ENCODE measurements at places on chromosomes 3 and 15.

GRCh38 chr15:74785194-74786032 lies 3.5 kb downstream of the CSK start:
- DNase-seq, result no peak

DNA sequence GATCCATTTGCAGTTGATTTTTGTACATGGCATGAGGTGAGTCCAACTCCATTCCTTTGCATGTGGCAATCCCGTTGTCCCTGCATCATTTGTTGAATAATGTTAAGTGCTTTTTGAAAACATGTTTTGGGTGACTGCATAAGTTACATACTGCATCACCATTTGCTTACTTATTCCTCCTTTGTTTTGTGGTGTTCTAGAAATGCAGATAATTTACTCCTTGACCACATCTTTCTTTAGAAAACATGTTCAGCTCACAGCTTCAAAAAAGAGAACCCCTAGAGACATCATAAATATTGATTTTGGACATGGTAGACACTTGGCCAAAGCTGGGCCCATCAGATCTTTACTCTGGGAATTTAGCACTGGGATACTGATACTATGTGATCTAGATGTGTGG lies 135.3 kb upstream of the DAZL start:
- DNase-seq, result no peak

GRCh38 chr3:54954521-54954920 lies 26.7 kb upstream of the LRTM1 start:
- no peak for DNase-seq

GRCh38 chr15:39668457-39668856 lies 87.6 kb downstream of the THBS1 start:
- no peak for DNase-seq

DNA sequence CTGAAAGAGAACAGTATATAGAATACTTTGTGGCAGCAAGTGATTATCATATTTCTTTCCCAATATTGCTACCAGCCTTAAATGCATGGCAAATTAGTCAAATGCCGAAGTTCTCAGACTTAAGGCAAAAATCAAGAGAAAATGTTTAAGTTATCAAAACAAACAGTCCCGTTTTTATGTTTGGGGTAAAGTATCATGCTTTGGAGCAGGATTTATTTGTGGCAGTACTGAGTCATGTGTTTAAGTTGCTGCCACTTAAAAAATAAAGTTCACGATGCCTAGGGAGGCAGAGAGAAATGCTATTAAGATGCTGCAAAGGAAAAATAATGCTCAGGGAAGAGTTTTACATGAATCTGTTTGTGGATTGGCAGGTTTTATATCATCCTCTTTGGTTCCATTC lies 417.4 kb upstream of the MDFIC2 start:
- no peak for DNase-seq

GRCh38 chr3:178352326-178353005 lies 183.8 kb upstream of the KCNMB2 start:
- DNase-seq, result no peak

DNA sequence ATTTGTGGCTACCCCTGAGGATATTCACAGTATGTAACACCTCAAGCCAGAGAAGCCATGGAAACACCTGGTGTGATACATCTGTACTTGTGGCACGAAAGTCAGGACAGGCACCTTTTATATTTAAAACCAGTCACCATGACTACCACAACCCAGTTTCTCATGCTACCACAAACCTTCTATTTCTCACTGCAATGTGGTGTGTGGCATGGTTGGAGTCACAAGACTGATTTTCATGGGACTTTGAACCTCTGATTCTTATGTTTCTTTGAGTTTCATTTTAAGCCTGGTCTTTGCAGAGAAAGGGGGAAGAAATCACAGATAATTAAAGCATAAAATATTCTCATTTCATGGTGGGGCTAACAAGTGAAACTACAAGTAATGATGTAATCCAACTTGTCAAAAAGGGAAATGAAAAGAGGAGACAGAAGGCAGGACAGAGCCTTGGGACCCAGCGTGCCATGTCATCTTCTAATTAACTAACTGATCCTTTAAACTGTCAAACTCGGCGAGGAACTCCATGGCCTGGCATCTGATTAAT lies 175.9 kb downstream of the PDZRN3 start:
- DNase-seq, result no peak

Data from stimulated activated CD8-positive, alpha-beta memory T cell treated with anti-CD3 and anti-CD28 coated beads, Interleukin-15, amount 100 ng/mL, for 4 hours (primary cell).